ENCODE measurements at places on chromosomes 13 and 19.

DNA sequence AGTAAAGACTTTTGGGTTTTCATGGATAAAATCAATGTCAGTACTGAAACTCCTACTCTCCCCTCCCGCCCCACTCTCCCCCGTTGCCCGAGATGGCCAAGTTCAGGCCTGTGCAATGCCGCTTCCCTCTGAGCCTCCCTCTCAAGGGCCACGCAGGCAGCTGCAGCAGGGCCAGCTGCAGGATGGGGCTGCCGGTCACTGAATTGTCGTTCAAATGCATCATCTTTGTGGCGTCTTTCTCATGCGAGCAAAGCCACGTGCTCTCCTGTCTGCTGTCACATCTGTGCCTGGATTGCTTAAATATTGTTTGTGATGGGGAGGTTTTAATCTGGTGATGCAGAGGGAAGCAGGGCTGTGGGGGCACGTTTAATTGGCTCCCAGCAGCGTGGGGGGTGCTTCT lies 26.6 kb downstream of the SHISA2 start:
- DNase-seq = peak; percentile 4

DNA sequence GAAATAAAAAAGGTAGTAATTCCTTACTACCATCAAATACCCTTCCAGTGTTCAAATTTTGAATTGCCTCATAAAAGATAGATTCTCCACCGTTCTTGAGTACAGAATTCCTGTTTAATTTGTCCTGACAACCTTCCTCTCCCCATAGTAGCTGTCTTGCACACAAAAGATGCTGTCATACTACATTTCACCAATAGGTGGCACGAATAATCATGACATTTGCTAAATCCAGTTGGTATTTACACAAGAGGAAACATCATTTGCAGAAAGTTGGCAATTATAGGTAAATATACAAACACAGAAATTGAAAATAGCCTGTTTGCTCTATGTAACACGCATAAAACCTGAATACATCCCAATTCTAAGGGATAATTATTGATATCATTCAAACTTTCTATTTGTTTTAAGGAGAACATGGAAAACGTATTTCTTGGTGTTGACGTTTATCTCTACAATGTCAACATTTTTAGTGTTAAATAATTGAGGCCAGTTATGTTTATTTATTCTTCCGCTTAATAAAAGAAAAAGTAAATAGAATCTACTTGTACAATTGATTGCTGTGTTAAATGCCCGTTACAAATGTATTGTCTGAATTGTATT lies 58.3 kb upstream of the CLDN10 start:
- peak; percentile 79 for DNase-seq

GRCh38 chr19:8814176-8814575 lies 17.9 kb downstream of the ZNF558 start:
- no peak for DNase-seq

DNA sequence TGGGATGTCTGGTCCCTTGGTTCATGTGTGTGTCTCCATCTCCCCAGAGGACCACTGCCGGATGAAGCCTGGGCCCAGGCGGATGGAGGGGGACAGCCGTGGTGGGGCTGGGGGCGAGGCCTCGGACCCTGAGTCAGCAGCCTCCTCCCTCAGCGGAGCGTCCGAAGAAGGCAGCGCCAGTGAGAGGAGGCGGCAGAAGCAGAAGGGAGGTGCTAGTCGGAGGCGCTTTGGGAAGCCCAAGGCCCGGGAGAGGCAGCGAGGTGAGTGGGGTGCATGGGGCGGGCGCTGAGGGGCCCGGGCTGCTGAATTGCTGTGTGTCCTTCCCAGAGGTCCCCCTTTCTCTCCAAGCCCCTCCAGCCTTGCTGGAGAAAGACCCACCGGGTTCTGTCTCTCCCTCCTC lies 3.2 kb downstream of the CCDC106 start:
- DNase-seq = no peak

DNA sequence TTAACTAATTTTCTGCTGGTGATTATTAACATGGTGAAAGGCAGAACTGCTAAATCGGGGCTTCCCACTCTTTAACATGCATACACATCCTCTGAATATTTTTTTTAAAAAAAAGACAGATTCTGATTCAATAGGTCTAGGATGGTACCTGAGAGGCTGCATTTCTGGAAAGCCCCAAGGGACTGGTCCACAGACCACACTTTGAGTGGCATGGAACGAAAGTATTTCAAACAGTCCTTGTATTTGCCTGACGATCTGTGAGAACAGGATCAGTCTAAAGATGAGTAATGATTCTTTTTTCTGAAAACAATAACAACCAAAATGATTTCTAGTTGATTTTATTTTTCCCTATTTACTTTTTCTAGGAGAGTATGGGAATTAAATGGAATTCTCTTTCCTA lies 16.7 kb upstream of the SPART start:
- DNase-seq = no peak

DNA sequence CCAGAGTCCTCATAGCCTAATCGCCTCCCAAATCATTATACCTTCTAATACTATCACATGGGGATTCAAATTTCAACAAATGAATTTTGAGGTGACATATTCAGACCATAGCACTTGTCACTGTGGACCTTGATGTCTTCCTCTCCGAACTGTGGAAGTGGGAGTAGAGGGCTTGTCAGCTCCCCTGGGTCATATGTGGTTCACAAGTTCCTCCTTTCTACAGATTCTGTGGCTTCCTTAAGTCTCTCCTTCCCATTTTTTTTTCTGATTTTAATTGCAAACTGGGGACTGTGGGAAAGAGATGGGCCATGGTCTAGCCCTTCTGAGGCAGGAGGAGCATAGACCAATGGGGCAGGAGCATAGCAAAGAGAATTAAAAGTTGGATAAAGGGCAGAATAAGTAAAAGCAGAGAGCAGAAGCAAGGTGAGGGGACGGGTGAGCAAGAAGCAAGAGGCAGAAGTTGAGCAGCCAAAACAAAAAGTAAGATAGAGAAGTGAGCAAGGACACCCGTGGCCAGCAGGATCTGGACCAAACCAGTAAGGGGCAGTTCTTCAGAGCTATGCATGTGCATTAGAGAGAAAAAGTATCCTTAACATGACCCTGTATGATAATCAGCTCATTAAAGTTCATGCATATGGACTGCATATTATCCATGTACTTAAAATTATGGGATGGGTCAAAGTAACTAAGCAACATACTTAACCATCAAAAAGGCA lies 2.6 kb upstream of the SIGLEC7 start:
- DNase-seq = no peak

DNA sequence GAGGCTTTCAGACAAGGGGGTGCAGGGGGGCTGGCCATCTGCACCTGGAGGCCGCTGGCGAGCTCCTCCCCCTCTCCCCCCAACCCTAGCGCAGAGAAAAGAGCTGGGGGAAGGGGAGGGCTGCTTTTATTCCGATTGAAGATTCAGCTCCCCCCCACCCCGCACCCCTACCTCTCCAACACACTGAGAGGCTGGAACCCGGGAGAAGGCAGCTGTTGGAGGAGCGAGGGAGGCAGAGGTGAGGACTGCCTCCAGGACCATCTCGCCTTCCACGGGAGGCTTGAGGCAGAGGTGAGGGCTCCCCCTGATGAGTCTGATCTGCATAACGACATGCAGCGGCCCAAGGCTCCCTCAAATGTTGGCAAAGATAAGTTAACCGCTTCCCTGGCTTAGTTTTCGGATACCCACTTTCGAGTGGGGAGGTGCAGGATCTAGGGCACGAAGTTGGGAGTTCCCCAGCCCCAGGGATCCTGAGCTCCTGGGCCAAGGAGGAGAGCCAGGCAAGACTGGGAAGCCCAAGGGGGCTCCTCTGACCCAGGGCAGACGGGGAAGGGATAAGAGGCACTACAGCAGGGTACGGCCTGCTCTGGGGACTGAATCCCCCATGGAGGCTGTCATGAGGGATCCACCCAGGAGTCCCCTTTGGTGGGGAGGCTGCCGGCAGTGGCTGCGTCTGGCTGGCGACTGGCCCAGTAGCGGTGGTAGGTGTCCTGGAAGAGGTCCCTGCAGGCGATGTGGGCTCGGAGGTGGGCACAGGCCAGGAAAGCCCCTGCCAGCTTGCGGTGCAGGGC lies 1.2 kb upstream of the NUMBL start:
- no peak for DNase-seq

- no peak for DNase-seq
Measured at GRCh38 chr13:80203496-80203895, 137.4 kb downstream of the SPRY2 start.

DNA sequence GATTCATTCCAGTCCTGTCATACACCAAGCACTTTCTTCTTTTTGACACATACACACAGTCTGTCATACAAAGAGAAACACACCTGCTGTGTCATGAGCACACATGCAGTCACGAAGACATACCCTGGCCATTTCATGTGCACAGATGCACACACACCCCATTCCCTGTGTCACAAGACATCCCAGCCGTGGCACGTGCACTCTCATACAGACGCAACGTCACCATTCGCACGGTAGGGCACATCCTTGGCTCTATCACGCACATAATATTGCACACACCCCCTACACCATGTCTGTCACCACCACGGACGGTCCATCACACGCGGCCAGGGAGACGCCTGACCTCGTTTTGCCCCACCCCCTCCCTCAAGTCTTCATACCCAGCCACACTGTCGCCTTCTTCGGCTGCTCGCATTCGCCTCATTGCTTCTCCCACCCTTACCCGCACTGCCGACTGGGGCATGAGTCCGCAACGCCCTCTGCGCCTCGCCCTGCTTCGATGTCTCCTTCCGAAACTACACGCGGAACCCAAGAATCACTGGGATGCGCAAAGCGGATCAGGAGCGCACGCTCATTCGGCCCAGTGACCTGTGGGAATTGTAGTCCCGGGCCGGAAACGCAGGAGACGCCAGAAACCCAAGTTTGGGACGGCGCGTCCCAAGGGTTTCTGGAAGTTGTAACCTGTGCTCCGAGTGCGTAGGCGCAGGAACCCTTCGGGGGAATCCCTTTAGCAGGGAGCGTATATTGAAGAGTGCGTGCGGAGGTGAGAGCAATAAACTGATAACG lies 6.8 kb upstream of the ZNF283 start:
- DNase-seq = no peak

- DNase-seq = no peak
Measured at GRCh38 chr19:7559102-7559501, 23.6 kb downstream of the PNPLA6 start.

- DNase-seq = peak; percentile 71
Measured at GRCh38 chr19:40139533-40140287, 49.0 kb upstream of the ZNF780A start.

DNA sequence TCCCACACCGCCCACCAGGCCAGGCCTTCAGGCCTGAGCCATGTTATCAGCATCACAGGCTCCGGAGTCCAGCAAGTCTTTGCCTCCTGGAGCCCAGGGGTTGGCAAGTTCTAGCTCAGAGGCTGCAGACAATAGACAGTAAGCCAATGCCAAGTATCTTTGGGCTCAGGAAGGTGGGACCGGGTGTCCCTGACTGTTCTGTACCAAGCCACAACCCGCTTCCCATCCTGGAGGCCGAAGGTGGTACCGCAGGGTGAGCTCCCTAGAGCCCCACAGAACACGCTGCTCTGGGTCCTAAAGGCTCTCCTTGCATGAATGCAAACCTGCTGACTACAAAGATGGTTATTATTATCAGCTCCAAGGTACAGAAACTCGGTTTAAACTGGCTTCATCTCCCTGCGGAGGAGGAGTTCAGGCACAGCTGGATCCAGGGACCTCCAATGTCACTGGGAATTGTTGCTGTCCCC lies 5.5 kb upstream of the FSTL3 start:
- DNase-seq = no peak

GRCh38 chr19:2329501-2329916 lies 1.0 kb downstream of the SPPL2B start:
- peak; percentile 32 for DNase-seq

DNA sequence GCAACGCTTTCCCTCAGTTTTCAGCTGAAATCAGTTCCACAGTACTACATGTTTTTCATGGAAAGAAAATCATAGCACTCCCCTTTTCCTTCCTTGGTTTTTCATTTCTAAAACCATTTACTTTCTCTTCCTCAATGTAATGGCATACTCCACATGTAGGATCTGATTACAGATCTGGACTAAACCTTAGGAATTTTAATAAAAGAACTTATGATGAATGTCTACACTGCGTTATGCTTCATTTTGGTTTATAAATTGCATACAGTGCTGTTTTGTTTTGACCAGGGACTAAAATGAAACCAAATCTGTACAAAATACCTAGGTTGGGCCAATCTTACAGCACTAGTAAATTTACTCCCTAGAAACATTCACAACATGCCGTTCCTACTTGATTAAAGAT lies 589.9 kb downstream of the TBC1D4 start:
- no peak for DNase-seq

- no peak for DNase-seq
Measured at GRCh38 chr19:58338825-58339558, 12.2 kb downstream of the ZSCAN22 start.

- peak; percentile 76 for DNase-seq
Measured at GRCh38 chr13:101730420-101731000, 278.0 kb downstream of the ITGBL1 start.

DNA sequence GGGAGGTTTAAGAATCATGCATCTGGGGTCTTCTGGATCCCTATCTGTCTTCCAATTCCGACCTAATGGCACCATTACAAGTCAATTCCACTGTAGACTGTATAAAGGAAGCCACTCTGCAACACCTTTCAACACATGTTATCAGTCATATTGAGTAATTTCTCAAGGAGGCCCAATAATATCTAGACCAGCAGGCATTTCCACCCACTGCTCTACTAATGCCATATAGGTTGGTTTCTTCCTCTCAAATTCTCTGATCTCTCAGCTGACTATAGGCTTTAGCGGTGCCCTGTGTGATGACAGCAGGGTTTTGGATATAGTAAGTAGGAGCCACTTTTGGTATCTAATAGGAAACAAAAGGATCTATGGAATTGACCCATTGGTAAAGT lies 12.4 kb upstream of the ITM2B start:
- no peak for DNase-seq

GRCh38 chr19:10417541-10418234 lies 2.6 kb upstream of the PDE4A start:
- DNase-seq = no peak

DNA sequence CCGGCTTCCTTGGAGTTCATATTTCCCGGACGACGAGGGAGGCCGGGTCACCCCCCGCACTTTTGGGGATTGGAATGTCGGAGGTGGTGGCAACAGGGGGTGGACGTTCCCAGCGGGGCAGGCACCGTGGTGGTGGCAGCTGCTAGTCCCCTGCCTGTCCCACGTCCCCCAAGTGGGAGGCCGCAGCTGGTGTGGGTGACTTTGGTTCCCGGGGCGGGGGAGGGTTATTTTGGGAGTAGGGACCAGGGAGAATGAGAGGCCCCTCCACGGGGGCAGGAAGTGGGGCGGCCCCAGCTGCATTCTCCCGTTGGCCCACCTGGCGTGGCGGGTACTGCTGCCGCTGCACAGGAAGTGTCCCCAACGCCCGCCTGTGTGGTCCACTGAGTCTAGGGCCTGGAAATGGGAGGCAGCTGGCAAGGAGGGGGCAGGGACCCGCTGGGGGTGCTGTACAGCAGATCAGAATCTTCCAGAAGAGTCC lies 11.1 kb upstream of the PLIN3 start:
- DNase-seq = no peak

- DNase-seq = no peak
Measured at GRCh38 chr13:111398196-111398595, 77.8 kb downstream of the TEX29 start.

- DNase-seq = no peak
Measured at GRCh38 chr19:13100031-13100588, 2.5 kb downstream of the LYL1 start.

GRCh38 chr19:40702337-40703012 lies 12.0 kb upstream of the NUMBL start:
- no peak for DNase-seq

Data from NCI-H1417 (cell line).